ENCODE measurements at places on chromosomes 12 and 14.

DNA sequence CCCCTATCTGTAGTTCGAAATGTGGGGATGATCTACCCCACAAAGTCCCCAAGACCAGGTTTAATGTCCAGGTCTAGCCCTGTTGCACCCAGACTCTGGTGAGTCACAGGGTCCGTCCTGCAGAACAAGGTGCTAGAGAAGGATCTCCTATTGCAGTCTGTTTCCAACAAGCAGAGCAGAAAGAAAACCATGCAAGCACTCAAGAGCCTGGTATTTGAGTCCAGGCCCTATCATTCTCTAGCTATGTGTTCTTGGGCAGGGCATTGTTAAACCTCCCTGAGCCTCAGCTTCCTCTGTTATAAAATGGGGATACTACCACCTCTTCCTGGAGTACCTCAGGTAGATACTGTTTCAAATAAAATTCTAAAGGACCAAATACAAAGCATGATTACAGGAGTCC lies 24.4 kb downstream of the MAP3K9 start:
- no peak for DNase-seq

DNA sequence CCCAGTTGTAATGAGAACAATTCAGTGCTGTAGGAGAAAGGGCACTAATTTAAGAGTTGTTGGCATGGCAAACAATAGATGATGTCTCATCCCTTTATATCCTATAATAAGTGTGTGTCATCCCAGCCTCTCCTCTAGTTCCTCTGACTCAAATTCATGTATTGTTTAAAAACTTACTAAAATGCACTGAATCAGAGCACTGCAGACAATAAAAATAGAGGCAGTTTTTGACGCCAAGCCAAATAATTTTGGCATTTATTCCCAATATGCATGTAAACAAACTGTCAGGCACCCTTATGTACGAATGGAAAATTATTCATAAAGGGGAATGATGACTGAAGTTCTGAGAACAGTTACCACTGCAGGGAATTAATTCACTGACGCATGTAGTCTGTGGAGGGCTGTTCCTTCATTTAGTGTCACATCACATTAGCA lies 57.9 kb upstream of the TMX1 start:
- no peak for DNase-seq

GRCh38 chr12:28859551-28859950 lies 289.5 kb upstream of the FAR2 start:
- no peak for DNase-seq

GRCh38 chr14:68862954-68863594 lies 70.2 kb upstream of the ZFP36L1 start:
- DNase-seq: peak; percentile 54

DNA sequence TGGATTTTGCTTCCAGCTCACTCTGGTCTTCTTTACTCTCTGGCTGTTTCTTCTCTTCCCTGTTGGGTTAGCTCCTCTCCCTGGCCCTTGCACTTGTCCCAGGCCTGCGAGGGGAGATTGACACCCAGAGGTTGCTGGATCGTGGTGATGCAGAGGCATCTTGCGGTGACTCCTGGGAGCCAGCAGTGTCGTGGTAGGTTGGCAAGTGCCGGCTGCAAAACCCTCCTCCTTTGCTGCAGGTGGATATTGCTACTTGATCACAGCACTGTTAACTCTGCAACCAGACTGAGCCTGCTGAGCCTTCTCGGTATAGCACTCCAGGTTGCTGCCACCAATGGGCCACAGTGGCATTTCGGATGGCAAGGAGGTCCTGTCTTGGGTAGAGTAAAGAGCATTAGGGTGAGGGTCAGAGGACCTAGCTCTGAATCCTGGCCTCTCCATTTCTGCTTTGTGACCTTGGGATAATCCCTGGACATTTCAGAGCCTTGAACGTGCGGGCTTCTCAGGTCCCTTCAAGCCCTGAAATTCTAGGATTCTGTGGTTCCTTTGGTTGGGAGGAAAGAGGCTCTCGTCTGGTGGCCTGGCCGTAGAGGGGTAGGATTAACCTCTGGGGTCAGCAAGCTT lies 87.4 kb downstream of the TSPAN9 start:
- no peak for DNase-seq

- no peak for DNase-seq
These were observed 85.0 kb downstream of the AKAP6 start for GRCh38 chr14:32413967-32414640.

GRCh38 chr12:128204711-128205110 lies 62.3 kb upstream of the TMEM132C start:
- no peak for DNase-seq

DNA sequence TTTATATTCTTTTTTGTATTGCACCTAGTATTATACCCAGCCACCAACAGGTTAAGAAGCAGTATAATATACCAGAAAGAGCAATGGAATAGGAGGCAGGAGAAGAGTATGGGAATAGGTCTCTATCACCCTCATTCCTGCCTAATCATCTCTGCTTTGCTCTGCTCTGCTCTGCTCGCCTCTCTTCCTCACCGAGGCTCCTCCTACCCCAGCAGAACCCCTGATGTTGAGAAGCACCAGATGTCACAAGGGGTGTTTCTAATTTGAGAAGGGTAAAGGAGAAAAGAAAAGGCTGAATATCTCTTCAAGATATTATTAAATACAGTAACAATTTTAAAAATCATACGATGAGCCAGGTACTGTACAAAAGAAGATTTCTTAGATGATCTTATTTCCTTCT lies 89.0 kb downstream of the STON2 start:
- no peak for DNase-seq

GRCh38 chr12:88658009-88658408 lies 77.7 kb upstream of the KITLG start:
- DNase-seq: no peak

- DNase-seq: no peak
These were observed 28.8 kb downstream of the MAP3K9 start for GRCh38 chr14:70780396-70781075.

- no peak for DNase-seq
These were observed 21.7 kb upstream of the KCNA5 start for GRCh38 chr12:5022025-5022424.

- DNase-seq: no peak
These were observed 35.5 kb downstream of the FBLN5 start for GRCh38 chr14:91912035-91912434.

GRCh38 chr14:69084023-69084422 lies 68.9 kb downstream of the DCAF5 start:
- no peak for DNase-seq

- no peak for DNase-seq
These were observed 30.7 kb upstream of the BCL7A start for GRCh38 chr12:121990692-121991603.

- no peak for DNase-seq
These were observed 196.4 kb downstream of the RPAP3 start for GRCh38 chr12:47509398-47509851.

DNA sequence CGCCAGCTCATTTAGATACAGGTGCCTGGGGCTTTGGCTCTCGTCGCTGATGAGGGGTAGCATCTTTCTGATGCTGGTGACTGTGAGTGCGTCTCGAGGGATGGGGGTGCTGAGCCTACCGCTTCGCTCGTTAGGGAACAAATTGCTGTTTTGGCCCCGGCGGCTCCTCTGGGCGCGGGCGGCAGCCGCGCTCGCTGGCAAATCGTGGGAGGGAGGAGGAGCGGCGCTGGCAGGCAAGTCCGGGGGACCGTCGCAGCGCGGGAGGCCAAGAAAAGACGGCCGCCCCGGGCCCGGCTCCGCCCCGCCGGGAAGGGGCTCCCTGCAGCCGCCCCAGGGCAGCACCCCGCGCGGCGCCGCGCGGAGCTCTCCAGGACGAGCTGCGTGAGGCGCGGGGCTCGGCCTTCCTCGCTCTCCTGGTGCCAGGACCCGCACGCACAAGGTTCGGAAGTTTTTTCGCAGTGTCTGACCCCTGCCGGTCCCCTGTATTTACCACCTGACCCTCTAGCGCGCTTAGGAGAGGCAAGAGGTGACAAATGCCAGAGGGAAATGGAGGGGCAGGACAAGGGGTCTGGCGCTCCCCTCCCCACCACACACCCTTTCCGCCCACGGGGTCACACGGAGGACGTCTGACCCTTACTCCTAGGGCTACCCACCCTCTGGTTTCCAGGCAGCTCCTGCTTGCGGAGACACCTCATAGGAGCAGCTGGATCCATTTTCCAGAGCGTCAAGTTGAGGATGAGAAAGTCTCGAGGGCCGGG lies 899 bp upstream of the KCNH3 start:
- peak; percentile 10 for DNase-seq

DNA sequence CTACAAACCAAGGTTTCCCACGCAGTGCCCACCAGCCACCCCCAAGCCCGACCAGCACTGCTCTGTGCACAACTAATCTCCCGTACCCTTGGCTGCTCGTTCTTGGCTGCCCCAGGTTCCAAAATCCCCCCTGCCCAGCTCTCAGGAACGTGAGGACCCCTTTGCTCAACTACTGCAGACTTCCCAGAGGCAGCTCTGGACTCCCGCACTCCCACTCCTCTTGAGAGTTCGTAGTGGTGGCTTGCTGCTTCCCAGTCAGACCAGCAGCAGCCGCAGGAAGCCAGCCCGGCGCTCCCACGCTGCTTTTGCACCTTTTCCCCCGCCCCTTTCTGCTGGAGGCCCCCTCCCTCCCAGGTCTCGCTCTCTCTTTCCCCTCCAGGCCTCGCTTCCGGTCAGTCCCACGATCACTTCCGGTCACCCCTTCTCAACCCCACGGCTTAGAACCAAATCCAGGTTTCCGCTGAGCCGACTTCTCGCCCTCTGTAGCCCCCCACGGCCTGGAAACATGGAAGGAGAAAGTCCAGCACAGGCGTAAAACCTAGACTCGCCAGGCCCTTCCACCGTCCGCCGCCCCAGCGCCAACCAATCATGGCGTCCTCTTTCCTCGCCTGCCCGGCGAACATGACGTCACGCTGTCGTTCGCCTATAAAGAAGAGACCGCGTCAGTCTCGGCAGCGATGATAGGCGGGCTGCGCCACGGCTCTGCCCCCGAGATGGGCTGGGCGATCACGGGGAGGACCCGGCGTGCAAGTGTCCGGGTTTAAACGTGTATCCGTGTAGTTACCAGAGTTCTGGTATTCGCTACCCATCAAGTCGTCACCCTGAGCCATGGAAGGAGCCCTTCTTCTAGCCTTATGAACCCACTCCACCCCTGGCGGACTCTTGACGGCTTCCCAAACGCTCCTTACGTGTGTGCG lies at the start of gene TFCP2:
TSS of gene TFCP2 (minus strand) at position 621 of the 917 bp plus-strand sequence. CDS start 713 bp downstream, outside the sequence.
- DNase-seq: peak; percentile 93

- no peak for DNase-seq
These were observed 35.3 kb downstream of the TRAFD1 start for GRCh38 chr12:112160611-112161010.

DNA sequence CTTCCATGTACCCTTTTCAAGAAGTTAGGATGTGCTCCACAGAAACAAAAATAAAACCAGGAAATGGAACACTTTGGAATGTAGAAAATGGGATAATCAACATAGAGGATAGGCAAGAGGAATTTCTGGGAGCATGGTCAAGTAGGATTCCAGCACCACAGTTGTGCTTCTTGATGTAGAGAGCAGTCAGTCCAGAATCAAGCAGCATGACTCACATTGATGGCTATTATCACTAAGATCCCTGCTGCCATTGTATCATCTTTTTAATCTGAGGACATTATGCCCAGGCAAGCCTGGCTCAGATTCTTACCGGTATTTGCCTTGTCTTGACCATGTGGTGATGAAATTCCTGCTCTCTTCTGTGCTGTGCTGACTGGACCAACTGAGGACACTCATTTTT lies 5.7 kb downstream of the ETFRF1 start:
- no peak for DNase-seq

GRCh38 chr14:52067873-52068614 lies 815 bp downstream of the NID2 start:
- no peak for DNase-seq

DNA sequence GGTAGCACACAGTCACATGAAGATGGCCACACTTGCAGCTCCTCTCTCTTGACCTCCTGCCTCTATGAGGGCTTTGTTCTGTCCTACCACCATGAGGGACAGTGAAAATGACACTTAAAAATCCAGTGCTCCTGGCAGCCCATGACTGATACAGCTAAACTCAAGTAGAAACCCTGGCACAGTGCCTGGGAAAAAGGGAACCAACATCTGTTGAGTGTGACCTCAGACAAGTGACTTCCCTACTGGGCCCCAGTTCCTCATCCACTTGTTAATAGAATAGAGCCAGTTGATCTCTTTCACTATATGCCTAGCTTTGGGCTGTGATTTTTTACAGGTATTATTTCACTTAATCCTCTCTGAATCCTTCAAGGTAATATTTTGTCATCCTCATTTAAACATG lies 4.8 kb downstream of the GUCY2C start:
- DNase-seq: peak; percentile 7

- no peak for DNase-seq
These were observed 11.5 kb downstream of the LIMA1 start for GRCh38 chr12:50271724-50272247.

- DNase-seq: no peak
These were observed 2.5 kb upstream of the PLBD1 start for GRCh38 chr12:14570231-14570630.

DNA sequence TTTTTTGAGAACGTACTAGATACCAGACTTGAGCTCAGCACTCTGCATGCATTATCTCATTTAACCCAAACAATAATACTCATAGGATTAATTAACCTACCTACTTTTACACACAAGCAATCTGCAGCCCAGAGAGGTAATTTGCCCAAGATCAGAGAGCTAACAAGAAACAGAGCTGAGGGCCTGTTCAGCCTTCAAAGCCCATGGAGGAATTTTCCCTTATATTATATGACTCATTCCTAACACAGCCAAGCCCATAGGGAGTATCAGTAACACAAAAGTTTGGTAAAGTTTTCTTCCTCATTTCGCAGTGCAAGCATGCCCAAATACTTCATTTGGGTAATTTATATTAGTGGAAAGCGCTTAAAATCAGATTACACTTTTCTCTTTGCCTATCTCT lies 94.7 kb downstream of the GALC start:
- no peak for DNase-seq

DNA sequence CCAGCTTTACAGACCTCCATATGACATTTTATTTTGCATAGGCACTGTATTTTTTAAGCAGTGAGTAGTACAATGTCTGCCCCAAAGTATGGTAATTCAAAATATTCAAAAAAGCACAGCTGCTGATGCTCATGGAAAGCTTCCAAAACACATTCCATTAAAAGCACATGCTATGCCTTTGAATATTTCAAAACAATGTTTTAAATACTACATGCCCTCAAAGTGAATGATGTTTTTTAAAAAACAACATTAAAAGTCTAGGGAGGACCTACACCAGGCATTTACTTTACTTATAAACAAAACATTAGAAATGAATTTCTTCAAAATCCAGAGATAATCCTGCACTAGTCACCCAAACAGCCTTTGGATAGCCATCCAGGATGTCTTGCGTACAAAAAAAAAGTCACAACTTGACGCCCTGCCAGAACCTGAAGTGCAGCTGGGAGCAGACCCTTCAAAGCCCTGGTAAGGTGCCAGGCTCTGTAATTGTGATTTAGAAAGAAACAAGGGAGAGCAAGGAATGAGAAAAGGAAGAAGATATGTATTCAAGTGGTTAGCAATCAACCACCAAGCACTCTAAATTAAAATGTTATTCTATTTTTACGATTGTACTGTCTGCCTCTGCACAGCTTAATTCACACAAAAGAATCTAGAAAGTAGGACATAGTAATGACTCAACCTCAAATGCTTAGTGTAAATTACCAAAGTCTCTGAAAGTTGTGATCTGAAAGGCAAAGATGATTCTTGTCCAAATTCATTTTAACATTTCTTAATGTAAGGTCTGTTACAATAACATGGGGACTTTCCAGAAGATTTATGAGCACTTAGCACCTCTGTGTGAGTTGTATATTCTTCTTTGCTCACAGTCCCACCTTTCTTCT lies 31.9 kb downstream of the CEP83 start:
- DNase-seq: no peak

All from CD4-positive, alpha-beta T cell treated with Interleukin-4 for 4 hours (primary cell).